ENCODE measurements at places on chromosomes 7 and 10.

- DNase-seq: no peak
Observed at GRCh38 chr7:11668727-11669126, 163.3 kb downstream of the THSD7A start.

DNA sequence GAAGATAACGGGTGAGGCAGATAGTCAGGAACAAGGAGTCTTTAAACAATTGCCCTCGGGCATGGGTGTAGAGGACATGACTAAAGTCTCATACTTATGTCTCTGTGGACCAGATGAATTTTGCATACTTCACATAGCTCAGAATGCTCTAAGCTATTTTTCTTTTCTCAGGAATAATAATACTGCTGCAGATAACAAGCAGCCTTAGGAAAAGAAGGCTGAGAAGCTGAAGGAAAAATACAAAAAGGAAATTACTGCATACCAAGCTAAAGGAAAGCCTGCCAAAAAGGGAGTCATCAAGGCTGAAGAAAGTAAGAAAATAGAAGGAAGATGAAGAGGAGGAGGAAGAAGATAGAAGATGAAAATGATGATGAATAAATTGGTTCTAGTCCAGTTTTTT is 13.4 kb upstream of the ERCC6 start:
- no peak for DNase-seq

GRCh38 chr10:43068471-43069210 is 8.2 kb upstream of the RET start:
- no peak for DNase-seq

DNA sequence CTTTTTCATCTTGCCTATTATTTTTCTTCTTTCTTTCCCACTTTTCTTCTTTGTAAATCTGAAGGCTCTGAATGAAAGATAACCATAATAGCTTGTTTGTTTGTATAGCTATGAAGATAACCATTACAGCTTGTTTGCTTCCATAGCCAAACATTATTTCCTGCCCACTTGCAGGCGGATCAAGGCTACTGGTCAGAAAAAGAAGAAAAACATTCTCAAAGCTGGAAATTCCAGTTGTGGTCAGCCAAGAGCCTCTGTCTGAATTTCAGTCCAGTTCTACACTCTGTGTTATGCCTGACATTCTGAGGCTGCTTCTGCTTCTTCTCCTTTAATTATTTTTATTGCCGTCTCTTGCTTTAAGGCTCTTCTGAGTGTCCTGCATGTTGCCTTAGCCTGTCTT is 48.9 kb downstream of the TMEM178B start:
- DNase-seq: no peak

GRCh38 chr7:105532709-105533460 is 884 bp downstream of the RINT1 start:
- no peak for DNase-seq

All from activated CD4-positive, CD25-positive, alpha-beta regulatory T cell (primary cell).